Stimulated activated CD4-positive, alpha-beta T cell treated with anti-CD3 and anti-CD28 coated beads, TNF-alpha, amount 100 ng/mL, for 4 hours (primary cell): ENCODE measurements at places on chromosomes 12 and 14.
A peak's percentile ranks its signal among the peaks of the same experiment; 100 is the strongest.

DNA sequence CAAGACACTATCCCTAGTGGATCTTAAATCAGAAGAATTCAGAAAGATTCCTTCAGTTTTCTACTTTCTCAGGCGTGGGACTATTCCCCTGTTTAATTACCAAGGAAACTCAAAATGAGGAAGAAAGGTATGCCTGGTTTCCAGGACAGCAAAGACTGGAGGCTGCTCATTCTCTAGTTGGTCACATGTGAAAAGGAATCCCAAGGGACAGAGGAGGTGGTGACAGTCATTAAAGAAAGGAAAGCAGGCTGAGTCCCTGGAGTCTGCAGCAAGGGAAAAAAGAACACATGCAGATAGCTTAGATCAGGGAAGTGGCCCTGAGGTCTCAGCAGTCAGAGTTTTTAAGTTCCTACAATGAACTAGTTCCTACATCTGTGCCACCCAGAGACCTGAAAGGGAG, 165.4 kb upstream of the CCDC198 start:
- no peak for DNase-seq

DNA sequence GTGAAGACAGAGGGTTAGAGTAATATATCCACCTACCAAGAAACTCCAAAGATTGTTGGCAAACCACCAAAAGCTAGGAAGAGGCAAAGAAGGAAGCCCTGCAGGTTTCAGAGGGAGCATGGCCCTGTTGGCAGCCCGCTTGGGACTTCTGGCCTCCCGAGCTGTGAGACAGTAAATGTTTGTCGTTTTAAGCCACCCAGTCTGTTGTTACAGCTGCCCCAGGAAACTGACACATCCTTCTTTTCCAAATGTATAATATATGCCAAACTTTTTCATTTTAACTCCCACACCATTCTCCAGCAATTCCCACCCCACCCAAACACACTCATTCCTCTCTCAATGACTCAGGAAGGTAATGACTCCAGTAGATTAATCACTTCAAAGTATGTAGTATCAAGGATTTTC, 74.0 kb downstream of the RPS29 start:
- no peak for DNase-seq

GRCh38 chr14:50383618-50384225, 13.0 kb downstream of the CDKL1 start:
- no peak for DNase-seq

DNA sequence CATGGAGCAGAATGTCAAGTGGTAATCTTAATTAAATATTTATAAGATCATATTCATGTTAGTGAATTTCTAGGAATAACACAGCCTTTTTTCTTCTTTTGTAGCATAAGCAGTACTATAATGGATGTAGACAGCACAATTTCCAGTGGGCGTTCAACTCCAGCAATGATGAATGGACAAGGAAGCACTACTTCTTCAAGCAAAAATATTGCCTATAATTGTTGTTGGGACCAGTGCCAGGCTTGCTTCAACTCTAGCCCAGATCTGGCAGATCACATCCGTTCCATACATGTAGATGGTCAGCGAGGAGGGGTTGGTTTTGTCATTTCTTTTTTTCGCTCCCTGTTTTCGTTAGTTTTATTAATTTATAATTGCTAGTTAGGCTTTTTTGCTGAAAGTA, 23.1 kb downstream of the AEBP2 start:
- no peak for DNase-seq

DNA sequence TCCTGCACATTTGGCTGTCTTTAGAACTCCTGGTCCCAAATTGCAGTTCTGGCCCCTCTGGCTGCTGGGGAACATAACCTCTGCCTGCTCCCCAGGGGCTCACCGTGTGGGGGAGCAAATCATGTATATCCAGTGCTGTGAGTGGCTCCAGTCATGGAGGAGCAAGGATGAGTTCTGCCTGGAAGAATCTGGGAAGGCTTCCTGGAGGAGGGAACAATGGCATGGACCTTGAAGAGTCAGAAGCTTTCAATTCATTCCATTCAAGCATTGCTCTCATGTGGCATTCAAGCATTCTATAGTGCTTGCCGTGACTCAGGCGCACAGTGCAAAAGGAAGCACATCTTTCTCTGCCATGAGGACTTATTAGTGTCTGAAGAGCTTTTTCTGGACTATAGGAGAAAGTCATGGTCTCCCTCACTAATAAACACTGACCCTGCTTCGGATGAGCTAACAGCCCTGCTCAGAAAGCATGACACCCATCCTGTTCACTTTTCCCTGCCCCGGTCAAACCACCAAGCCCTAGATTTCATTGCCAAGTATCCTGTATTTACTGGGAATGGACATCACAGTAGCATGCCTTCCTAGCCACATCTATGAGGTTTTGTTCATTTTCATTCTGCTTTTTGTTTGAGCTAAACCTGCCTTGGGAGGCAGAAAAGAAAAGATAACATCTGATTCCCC, 3.5 kb downstream of the IFI27 start:
- DNase-seq = no peak

DNA sequence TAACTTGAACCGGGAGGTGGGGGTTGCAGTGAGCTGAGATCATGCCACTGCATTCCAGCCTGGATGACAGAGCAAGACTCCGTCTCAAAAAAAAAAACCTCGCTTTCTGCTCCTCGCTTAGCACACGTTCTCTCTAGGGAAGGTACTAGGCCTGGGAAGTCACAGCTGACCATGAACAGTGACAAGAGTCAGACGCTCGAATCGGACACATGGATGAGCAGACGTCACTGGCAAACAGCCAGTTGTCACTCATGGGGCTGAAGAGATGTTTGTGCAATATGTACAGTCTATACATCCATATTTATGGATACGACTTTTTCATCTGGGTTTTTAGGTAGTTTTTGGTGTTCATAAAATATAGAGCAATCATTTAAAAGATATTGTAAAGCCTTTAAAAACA, 19.4 kb downstream of the TCHP start:
- no peak for DNase-seq

DNA sequence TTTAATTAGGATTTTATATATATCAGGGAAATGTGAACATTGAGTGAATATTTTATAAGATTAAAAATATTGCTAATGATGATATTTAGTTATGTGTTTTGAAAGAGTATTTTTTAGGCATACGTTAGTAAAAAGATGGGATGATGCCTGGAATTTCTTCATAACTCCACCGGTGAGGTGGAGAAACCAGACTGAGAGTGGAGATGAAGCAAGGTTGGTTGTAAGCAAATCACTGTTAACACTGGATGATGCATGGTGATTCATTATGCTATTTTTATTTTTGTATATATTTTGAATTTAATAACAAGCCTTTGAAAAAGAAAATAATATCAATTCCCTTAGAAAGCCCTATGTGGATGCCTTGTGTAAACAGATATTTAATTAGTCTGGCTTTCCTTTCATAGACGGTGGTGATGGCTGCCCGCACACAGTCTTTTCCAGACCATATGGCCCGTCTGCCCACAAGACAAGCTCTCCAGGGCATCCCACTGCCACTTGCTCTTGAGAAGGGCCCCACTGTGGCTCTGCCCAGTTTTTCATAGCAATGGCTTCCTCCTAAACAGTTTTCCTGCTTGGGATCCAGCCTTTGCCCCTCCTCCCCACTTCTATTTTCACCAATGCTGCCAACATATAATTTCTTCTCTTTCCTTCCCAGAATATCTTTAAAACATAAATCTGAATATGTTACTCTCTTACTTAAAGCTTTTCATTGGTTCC, 95.4 kb downstream of the HELB start:
- DNase-seq = no peak

DNA sequence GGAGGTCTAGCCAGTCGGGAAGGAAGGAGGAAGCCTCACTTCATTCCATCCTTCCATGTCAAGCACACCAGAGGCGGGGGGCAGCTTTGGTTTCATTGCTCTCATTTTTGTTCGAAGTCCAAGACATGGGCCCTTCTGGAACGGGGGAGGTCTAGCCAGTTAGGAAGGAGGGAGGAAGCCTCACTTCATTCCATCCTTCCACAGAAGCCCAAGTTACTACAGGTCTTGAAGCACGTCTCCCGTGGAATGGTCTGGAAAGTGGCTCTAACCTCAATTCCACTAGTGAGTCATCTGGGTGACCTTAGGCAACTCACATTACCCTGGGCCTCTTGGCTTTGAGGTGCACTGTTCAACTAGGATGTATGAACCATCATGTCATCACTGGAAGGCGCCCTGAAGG, 156.3 kb downstream of the NTF3 start:
- no peak for DNase-seq

- DNase-seq = no peak
Measured at GRCh38 chr12:92470608-92471021, 232.2 kb upstream of the PLEKHG7 start.

DNA sequence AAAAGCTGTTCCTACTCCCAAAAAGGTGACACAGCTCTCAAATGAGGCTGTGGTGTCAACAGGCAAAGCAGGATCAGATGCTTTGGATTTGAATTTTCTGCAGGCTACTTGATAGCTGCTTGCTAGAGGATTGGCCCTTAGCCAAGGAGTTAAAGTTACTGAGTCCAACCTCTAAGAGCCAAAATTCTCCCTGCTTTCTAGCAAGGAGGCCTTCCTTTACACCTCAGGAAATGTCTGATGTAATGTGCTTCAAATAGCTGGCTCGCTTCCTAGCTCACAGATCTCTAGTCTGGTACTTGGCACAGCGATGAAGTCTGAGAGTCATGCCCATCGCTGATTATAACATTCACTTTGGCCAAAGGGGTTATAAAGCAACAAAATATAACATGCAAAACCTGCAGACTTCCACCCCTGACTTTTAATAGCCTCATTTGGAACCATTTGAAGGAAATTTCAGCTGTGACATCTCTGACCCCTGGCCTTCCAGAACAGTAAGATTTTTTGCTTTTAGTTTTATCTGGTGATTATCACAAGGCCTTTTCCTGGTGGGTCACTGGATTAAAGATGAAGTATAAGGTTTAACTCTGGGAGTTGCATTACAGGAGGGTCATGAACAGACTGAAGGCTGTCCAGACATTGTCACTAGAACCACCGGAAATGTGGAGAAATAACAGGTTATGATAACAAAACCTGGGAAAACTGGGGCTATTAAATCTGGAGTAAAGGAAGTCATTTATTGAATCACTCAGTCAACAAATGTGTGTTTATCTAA, 189.7 kb downstream of the EPS8 start:
- no peak for DNase-seq

DNA sequence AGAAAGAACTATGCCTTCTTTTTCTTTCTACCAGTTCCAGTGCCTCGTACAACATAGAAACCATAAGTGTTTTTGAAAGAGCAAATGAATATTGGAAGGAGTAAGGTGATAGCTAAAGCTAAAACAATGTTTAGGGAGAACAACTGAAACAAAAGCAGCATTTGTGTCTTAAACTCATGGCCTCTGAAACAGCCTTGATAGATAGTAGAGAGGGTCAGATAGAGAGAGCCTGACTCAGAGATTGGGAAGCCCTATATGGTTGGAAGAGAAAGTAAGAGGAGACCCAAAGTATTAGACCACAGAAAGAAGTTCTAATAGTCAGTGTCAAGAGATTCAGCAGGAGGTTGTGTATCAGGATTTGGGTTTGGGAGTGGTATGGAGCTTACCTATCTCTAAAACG, 79.6 kb upstream of the IFNG-AS1 start:
- DNase-seq = no peak

GRCh38 chr12:111764120-111764821, 2.5 kb upstream of the ALDH2 start:
- DNase-seq = no peak

- no peak for DNase-seq
Measured at GRCh38 chr12:84730561-84731162, 181.9 kb downstream of the SLC6A15 start.

GRCh38 chr12:25884920-25885234, 73.6 kb upstream of the RASSF8 start:
- no peak for DNase-seq

GRCh38 chr12:98955284-98955683, 310.2 kb downstream of the APAF1 start:
- no peak for DNase-seq

DNA sequence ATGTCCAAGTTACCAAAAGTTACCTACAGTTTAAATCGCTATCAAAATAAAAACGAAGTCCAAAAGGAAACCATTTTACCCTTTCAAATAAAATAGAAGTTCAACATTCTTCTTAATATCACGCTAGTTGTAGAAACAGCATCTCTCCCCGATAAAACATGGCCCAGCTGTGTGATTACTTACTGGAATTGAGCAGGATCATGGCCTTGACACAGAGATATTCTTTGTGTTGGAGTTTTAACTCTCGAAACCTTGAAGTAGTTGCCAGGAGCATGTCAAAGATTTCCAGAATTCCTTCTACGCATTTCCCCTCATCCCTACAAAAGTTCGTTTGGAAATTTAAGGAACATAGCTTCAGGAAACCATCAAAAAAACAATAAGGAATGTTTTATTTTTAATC, 44.8 kb downstream of the ESR2 start:
- DNase-seq = no peak

- no peak for DNase-seq
Measured at GRCh38 chr12:6539314-6539682, 5.0 kb downstream of the GAPDH start.

- no peak for DNase-seq
Measured at GRCh38 chr14:45251912-45252311, 1.1 kb downstream of the MIS18BP1 start.

GRCh38 chr14:94679106-94679810, 67.1 kb downstream of the SERPINA3 start:
- DNase-seq = no peak

GRCh38 chr12:57489157-57489641, 1.3 kb downstream of the MARS1 start:
- DNase-seq = no peak

- DNase-seq = no peak
Measured at GRCh38 chr12:90859591-90859990, 95.4 kb downstream of the CCER1 start.

GRCh38 chr12:76878099-76878898, 520 bp downstream of the CSRP2 start:
- peak; percentile 5 for DNase-seq

DNA sequence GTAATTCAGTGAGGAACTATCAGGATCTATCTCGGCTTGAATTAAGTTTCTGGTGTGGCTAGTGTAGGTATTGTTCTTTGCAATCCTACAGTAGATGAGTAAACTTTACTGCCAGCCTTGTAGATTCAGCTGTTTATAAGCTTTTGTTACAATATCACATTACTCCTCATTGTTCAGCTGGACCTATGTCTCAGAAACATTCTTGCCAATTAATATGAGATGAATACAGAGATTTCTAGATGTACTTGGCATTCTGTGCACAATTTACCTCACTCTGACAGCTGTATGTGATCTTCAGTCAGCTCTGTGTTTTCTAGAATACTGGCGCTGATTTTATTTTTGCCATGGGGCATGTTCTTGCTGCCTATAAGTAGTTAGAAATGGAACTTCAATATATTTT, 55.7 kb downstream of the METTL25 start:
- DNase-seq = no peak

DNA sequence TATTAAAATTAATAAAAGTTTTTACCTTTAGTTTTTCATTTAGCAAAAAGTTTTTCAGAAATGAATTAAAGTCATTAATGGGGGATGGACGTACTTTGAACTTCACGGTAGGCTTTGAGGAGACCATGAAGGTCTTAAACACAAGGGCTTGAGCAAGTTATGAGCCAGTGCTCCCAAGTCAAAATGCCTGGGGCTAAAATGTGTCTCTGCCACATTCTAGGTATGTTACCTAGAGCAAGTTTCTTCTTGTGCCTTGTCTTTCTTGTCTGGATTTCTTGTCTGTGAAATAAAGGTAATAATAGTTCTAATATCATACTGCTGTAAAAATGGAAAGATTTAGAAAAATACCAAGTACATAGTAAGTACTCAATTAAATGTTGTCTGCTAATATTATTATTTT, 132.7 kb upstream of the USP15 start:
- no peak for DNase-seq
